ENCODE measurements at places on chromosomes 5 and 9. TPM values are rescaled to one million over a fixed set of nuclear protein-coding genes. Genes with fewer than 3 reads are reported as not detected.

- no peak for DNase-seq
These were observed 4.8 kb upstream of the PITX1 start for GRCh38 chr5:135038813-135039270.

RUSC2 gene
- 32.2 TPM for total RNA-seq

CAVIN4 gene
- 38.0 TPM for total RNA-seq

IL5 gene
- not detected for total RNA-seq

DNA sequence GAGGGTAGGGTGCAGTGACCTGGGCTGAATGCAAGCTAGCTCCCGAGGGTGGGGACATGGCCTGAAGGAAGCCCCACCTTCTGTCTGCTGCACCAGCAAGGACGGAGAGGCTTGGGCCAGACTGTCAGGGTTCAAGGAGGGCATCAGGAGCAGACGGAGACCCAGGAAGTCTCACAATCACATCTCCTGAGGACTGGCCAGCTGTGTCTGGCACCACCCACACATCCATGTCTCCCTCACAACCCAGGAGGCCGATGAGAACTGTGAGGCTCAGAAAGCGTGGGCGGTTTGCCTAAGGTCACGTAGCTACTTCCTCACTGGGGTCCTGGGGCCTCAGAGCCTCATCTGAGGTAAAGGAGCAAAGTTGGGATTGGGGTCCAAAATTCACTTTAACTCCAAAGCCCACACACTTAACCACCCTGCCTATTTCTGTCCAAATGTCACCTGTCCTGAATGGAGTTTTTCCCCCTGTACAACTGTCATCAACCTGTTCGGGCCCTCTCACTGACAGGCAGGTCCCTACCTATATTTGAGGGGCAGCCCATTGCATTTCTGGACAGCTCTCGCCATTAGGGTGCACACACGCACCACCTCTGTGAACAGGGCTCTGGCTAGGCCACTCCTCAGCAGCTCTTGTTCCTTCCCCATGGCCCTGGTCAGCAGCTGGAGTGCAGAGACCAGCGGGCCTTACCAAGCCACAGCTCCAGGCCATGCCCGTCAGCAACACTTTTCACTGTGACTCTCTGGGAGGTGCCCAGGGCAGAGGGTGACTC, 3.4 kb downstream of the IL13 start:
- no peak for DNase-seq

- DNase-seq: no peak
These were observed 21.8 kb downstream of the GRIN3A start for GRCh38 chr9:101716629-101717028.

DNA sequence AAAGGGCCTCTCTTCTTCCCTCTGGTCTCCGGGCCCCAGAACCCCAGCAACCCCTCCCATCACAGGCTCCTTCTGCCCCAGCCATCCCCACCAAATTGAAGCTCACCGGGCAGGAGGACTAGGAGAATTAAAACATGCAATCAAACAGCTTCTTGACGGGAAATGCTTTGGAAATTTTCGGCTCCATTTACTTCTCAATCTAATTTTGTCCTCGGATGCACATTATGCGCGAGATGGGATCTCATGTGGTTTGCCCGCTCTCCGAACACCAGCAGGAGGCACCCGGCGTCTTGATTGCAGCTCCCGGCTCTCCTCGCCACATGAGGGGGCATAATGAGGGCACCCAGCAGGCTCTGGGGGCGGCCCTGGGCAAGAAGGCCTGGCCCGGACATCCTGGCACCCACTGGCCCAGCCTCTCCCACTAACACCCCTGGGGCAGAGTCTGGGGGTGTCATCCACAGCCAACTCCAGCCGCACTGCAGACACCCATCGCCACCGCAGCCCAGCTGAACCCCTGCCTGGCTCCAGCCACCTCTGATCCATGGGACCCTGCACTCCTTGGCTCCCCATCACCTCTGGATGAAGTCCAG, 135.5 kb downstream of the PAX5 start:
- no peak for DNase-seq

- no peak for DNase-seq
These were observed 215.8 kb downstream of the EPB41L4A start for GRCh38 chr5:112203229-112203628.

- no peak for DNase-seq
These were observed 267.2 kb downstream of the RAB3C start for GRCh38 chr5:58849921-58850667.

- no peak for DNase-seq
These were observed 179.0 kb downstream of the TAF11L14 start for GRCh38 chr5:17813214-17813613.

DNA sequence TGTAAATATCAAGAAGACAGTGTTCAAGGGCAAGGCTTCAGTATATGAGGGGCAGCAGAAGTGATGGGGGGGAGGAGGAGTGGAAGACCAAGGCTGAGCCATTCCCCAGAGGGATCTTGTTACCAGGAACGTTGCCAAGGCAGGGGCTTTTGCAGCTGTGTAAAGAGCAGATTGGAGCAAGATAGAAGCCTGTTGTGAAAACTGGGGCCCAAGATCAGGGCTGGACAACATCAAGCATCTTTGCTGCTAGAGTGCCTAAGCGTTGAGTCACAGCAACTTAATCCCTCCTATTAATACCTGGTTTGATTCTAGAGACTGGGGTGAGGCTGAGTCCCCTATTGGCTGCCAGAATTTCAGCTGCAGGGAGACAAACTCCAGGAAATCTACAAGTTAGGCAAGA, 18.4 kb upstream of the ERCC6L2 start:
- no peak for DNase-seq

DNA sequence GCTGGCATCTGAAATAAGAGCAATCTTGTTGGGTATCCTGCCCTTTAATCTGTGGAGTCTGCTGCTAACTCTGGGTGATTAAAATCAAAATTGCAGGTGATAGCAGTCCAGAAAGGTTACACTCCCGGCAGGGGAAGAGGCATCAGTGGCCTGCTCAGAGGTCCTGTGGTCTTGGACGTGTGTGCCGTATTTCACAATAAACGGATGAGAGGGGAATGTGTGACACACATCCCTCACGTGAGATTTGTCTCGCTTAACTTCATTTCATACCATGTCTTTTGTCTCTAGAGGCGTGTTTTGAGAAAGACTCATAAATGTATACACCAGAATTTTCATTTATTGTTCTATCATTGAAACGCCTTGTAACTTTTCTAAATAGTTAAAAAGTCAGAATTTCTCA, 36.6 kb downstream of the FAM240B start:
- DNase-seq: no peak

DNA sequence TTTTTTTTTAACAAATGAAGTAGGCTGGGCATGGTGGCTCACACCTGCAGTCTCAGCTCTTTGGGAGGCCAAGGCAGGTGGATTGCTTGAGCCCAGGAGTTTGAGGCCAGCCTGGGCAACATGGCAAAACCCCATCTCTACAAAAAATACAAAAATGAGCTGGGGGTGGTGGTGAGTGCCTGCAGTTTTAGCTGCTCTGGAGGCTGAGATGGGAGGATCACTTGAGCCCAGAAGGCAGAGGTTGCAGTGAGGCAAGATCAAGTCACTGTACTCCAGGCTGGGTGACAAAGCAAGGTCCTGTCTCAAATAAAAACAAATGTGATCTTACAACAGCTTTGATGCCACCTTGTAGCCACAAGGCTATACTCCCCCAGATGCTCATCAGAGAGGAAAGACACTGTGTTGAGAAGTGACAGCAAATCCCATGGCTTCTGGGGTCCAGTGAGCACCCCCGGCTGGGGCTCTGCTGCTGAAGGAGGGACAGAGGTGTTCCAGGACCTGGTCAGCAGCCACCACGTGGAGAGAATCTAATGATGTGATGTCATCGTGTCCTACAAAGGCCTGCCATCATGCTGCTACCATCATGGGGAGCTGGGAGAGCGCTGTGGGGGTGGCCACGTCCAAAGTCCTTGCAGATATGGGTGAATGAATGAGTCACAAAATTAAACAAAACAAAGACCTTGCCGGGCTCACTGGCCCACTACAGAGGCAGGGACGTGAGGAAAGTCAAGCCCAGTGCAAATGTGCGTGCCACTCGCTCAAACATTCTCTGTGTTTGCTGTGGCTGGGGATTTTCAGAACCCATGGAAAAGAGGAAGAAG, 60.7 kb downstream of the PRRT1B start:
- DNase-seq: no peak

SMU1 gene
- 16.7 TPM for total RNA-seq

GRCh38 chr9:7816021-7816420, 16.4 kb upstream of the DMAC1 start:
- no peak for DNase-seq

PTPN3 gene
- 8.5 TPM for total RNA-seq

ARL10 gene
- 8.0 TPM for total RNA-seq

- no peak for DNase-seq
These were observed 116.0 kb downstream of the CRB2 start for GRCh38 chr9:123471843-123472570.

IL9 gene
- not detected for total RNA-seq

NR6A1 gene
- total RNA-seq: 1.3 TPM

HMMR gene
- total RNA-seq: 0.52 TPM

DNA sequence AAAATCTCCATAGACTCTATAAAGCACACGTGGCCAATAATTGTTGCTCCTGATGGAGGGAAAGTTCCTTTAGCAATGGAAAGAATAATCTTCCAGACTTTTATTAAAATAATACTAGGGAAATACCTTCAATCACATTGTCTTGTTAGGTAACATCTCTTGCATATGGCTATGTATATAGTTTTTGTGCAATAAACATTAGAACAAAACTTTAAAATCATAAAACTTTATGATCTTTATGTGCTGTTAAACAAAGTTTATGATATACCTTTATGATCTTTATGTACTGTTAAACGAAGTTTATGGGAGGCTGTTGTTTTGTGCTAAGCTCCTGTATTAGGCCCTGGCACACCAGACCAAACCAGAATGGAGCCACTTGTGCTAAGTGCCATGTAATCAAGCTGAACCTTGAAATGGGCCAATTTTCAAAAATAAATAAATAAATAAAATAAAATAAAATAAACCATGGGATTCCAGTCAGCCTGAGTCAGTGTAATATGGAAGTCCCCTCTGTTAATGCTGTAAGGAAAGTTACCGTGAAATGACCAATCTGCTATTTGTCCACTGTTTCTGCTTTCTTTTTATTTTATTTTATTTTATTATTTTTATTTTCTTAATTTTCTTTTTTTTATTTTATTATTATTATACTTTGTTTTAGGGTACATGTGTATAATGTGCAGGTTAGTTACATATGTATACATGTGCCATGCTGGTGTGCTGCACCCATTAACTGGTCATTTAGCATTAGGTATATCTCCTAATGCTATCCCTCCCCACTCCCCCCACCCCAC, 431.3 kb downstream of the SPATA31D1 start:
- DNase-seq: no peak

DNA sequence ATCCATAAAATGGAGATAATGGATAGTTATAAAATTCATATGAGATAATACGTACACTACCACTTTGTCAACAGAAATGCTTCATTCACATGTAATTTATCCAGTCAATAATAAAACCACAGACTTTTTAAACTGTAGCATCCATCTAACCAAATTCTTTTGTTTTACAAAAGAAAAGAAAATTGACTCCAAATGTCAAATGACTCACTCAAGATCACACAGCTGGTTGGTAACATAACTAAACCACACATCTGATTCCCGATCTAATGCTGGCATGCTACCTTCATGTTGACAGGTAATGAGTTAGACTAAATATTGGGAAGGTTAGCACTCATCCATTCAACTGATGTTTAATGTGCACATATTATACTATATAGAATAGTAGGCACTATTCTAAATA, 4.9 kb downstream of the FRMD3 start:
- DNase-seq: no peak

GRCh38 chr5:32865475-32865874, 154.4 kb downstream of the NPR3 start:
- DNase-seq: no peak

DNA sequence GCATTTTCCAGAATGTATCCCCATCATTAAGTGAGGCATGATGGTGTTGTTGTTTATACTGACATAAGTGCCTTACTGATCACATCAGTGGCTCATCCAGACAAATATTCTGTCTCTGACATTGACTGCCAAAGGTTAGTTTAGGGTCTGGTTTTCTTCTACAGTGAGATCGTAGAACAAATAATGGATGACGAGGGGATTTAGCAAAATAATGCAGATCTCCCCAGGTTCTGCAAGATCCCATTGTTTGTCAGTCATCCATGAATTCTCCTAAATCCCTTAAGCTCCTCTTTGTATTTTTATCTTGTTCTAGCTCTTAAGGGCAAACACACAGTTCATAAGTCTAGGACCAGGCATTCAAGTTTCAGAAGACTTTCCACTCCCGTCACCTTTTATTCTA, 93.1 kb upstream of the DHFR start:
- DNase-seq: no peak

- no peak for DNase-seq
These were observed 1.3 kb downstream of the MACIR start for GRCh38 chr5:103259705-103260355.

- peak; percentile 86 for DNase-seq
These were observed at the start of gene SLIT3 for GRCh38 chr5:169300468-169301385. Gene SLIT3, minus strand, starts transcription at chr5:169301139. Its CDS starts 430 bp downstream, at chr5:169300709.

DNA sequence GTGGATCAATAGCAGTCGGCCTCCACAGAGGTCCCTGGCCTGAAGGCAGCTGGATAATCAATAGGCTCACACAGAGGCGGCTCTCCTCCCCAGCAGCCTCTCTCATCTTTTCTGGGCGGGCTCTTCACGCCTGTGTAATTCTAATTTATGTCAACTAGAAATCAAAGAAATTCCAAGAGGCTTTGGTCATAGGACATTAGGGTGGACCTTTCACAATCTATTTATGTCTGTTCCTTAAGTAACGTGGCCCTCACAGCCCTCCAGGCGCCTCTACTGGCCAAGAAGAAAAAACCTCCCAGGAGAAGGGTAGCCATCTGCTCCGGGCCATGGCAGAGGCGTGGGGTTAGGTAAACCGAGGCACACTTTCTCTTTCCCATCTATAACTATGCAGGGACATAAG, 205.1 kb upstream of the EFNA5 start:
- DNase-seq: no peak

DNA sequence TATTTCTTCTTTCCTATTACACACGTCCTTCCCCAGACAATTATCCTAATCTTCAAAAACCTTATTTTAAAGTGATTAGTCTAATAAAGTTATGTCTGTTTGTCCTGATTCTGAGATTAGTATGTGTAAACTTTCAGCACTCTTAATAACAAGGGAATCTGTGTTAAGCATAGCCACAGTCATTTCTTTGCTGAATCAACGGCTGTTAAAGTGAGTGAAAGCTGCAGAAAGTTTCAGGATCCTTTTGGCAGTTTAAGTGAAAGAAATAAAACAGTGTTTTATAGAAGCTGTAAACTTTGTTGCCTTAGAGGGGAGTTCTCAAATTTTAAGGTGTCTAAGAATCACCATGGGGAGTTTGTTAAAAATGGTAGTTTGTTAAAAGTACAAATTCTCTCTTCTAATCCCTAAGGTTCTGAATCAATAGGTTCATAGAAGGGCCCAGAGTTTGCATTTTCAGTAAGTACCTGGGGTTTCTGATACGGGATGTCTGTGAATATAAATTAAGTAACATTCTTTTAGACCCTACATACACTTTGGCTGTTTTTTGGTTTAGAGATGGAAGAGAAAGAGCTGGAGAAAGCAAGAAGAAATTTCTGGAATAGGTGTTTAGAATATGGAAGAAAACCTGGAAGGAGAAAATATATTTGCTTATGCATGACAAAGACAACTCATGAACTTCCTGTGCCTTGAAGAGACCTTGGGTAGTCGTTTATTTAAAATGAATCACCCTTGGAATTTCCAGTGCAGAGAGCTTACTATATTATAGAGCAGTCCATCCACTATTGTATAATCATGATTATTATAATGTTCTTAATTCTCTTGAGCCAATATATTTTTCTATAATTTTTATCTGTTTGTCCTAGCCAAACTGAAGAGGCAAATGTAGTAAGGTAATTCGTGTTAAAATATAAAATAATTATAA, 45.7 kb downstream of the SCAMP1 start:
- no peak for DNase-seq

DNLZ gene
- 23.2 TPM for total RNA-seq

All from left cardiac atrium (tissue), 4 donors.